Hematopoietic multipotent progenitor cell treated with erythropoietin and hydrocortisone succinate and interleukin-3 and kit ligand, for 8 days (in vitro differentiated cells): ENCODE measurements at places on chromosomes 7 and 10.

GRCh38 chr7:5429253-5429856 lies 5.7 kb upstream of the TNRC18 start:
- peak; percentile 51 for DNase-seq

DNA sequence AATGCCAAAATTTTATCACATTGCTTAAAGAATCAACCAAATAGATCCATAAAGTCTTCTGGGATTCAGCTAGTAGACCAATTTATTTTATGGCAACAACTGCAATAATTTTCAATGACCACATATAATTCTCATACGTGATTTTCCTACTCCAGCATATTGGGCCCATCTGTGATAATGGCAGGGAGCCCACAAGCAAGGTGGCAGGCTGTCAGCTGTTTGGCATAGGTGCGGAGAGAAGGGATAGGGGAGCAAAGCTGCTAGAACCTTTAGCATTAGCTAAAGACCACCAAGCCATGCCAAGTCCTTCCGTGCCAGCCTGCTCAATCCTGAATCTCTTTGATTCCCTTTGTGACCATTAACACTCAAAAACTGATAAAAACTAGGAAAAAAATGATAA lies 721.2 kb downstream of the XPNPEP1 start:
- no peak for DNase-seq

DNA sequence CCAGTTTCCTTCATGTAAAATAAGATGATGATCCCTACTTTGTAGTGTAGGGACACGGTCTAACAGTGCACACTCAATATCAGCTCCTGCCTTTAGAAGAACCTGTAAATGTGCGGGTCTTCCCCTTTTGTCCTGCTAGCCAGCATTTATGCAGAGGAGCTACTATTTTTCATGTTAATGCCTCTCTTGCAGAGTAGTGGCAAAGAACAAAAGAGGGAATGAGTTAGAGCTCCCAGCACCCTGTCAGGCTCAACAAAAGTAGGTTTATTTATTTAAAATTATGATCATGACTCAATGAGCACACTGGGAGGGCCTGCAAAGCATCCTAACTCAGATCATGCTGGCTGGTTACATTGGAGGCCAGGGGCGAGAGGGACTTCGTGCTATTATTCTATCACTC lies 414.5 kb upstream of the COBL start:
- no peak for DNase-seq

DNA sequence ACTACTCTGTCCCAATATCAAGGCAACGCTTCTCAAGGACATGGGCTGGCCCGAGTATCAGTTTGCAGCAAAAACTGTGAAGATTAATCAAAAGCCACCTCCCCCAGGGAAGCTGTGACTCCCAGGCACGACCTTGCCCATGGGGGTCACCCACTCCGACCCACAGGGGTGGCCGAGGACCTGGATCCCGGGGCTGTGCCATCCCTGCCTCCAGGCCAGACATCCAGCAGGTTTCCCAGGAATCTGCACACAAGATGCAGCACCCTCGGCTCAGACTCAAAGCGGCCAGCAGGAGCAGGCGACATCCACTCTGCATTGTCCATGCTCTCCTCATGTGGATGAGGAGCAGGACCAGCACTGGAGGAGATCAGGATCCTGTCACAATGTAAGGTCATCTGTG lies 39.8 kb downstream of the PTPRN2 start:
- no peak for DNase-seq

DNA sequence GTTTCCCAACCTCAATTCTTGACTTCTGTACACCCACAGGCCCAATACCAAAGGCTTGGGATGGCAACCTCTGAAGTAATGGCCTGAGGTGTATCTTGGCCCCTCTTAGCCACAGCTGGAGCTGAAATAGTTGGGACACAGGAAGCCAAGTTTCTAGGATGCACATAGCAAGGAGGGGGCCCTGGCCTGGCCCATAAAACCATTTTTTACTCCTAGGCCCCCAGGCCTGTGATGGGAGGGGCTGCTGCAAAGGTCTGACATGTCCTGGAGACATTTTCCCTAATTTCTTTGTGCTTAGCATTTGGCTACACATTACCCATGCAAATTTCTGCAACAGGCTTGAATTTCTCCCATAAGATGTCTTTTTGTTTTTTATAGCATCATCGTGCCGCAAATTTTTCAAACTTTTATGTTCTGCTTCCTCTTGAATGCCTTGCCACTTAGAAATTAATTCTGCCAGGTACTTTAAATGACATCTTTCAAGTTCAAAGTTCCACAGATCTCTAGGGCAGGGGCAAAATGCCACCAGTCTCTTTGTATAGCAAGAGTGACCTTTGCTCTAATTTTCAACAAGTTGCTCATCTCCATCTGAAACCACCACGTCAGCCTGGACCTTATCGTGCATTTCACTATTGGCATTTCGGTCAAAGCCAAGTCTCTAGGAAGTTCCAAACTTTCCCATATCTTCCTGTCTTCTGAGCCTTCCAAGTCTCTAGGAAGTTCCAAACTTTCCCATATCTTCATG lies 490.8 kb downstream of the IPMK start:
- DNase-seq: no peak

- DNase-seq: no peak
These were observed 27.0 kb upstream of the FAM170B start for GRCh38 chr10:49160814-49161213.

- DNase-seq: no peak
These were observed 273.9 kb downstream of the TSPAN12 start for GRCh38 chr7:120583899-120584586.

- no peak for DNase-seq
These were observed 29.7 kb downstream of the PARP12 start for GRCh38 chr7:140033036-140033435.

- DNase-seq: no peak
These were observed 3.2 kb upstream of the VSTM4 start for GRCh38 chr10:49118430-49119074.

DNA sequence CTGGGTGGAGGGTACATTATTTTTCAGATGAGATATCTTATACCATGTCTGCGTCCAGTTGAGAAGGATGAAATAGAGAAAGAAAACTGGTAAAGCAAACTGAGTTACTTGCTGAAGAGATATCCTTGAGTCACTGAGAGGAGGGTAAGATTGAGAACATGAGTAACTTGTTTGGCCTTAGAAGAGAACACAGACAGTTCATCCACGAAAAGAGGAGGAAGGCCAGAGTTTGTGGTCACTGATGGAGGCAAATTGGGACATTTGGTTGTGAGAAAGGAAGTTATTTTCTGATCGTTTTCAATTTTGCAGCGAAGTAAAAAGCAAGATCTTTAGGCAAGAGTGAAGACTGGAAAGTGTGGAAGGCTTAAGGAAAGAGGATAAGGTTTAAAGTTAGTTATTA lies 15.6 kb downstream of the MBL2 start:
- no peak for DNase-seq

DNA sequence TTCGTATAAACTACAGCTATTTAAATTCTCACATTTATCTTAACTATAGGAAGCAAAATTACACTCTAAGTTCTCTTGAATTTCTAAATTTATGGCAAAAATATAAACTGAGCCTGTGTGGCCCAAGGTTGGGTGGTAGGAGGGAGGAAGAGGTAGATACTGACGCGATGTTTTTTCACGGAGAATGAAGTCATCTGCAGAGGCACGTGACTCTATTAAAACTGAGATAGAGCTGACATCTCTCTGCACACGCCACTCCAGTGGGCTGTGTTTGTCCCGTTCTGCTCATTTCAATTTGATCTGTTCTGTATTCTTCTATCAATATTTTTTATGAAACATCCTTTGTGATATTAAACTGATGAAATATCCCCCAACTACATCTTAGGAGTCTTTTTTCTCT lies 286.8 kb downstream of the DNAJB6 start:
- DNase-seq: no peak

DNA sequence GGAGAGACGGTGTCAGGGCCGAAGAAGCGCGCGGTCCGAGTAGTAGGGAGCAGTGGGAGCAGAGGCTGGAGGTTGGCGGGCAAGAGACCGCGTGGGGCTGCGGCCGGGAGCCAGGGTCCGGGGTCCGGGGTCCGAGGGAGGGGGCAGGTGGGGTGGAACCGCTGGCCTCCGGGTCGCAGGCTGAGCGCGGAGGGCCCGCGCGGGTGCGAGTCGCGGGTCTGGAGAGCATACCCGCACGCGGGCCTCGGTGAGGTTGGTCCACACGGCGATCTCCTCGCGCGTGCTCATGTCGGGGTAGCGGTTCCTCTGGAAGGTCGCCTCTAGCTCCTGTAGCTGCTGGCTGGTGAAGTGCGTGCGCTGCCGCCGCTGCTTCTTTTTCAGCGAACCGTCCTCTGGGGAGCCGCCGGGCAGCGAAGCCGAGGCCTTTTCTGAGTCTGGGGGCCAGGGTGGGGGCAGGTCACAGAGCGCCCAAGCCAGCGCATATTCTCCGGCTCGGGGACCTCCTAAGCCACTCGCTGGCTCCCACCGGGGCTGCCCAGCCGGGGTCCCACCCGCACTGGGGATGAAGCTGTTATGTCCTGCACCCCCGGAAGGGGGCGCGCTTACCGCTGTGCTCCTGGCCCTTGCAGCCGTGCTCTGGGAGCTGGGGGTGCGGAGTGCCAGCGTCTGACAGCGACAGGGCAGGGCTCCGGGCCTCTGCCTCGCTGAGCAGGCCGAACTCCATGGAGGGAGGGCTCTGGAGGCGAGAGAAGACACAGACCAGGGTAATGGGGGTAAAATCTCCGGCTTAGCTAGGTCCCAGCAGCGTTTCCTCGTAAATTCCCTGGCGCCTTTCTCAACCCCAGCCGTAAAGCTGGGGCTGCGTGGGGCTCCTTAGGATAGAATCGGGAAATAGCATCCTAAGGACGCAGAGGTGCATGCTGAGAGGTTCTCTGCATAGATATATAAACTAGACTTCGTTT lies 5.5 kb downstream of the ELOVL3 start:
- peak; percentile 71 for DNase-seq

- no peak for DNase-seq
These were observed 31.5 kb upstream of the SLC13A1 start for GRCh38 chr7:123231021-123232000.

- no peak for DNase-seq
These were observed 92.1 kb upstream of the FGFR2 start for GRCh38 chr10:121690152-121690848.

GRCh38 chr7:55161154-55161687 lies 142.4 kb downstream of the EGFR start:
- DNase-seq: no peak

DNA sequence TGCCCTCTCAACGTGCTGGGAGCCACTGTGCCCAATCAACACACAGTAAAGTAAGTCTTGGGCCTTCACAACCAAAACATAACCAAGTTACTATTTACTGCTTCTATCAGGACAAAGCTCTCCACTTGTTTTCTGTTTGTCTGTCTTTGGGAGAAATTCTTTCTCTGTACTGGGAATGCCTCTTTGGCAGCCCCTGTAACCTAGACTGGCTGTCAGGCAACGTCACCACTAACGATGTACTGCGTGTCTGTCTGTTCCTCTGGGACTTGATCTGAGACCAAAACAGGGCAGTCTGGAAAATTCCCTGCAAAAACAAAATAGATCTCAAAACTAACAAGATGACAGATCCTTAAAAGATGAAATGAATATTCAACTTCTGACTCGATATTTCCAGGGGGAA lies 113.0 kb downstream of the SMURF1 start:
- DNase-seq: no peak

DNA sequence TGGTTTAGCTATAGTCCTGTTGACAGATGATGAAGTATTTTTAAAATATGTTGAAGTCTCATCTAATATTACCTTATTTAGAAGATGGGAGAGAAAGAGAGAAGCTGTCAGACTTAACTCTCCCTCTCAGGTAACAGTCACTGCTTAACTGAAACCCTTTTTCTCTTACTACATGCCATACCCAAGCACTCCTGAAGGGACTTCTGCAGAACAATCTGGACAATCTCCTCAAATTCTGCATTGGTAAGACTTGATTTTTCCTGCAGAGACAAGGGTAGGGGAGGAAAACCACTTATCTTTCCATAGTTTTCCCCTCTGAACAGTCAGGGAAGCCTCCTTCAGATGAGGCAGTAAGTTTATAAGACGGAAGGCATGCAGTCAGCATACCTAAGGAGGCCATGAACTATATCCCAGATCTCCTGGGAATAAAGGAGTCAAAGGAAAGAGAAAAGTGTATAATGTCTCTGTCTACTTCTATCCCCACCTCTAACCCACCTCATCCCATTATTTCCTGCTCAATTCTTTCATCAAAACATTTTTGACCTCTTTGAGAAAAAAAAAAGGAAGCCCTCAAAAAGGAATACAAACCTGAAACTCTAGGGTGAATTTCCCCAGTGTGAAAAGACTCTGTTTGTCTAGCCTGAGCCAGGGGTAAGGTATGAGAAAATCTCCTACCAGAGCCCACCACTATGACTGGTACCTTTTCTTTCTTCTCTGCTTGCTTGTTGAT lies 9.4 kb downstream of the ZCWPW1 start:
- DNase-seq: no peak

DNA sequence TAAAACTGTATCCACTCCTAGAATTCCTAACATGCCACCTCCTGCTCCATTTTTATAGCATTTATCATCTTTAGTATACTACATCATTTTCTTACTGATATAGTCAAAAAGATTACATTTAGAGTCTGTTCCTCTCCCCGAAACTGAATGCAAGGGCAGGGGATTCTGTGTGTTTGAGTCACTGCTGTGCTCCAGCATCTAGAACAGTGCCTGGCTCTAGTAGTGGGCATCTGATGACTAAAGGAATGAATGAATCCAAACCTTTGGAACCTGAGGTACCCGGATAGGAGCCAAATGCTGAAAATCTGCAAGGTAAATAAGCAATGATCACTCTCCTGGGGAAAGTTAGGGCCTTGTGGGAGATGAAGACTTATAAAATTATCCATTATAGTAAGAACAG lies 18.9 kb downstream of the GOT1 start:
- DNase-seq: no peak

DNA sequence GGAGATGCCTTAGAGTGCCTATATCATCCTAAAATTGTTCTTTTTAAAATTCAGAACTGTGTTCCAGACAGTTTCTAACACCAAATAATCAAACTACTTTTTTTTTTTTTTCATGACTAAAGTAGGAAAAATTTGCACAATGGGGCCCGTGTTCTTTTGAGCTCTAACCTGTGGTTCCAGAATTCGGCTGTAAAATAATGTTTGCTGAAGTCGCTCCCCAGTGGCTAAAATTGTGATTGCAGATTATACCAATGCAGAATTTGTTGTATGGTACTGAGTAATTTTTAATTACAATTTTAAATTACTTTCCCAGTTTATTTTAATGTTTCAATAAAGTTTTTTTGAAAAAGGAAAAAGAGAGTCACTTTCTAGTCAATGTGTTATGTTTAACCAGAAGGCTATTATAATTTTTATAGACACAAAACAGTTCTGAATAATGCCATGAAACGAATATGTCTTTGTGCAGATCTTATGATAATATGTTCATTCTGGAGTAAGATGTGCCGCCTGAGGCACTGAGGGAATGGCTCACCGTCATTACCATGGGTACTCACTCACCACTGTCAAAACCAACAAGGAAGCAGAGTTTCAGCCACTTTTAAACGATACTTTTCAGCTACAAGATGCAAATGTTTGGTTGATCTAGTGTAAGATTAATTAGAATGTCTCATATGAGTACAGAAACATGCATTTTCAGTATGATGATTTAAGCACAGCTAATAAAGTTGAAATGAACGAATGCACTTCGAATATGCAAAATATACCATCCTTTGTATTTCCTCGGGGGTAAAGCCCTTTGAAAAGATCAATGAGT lies 173.6 kb downstream of the PRKCQ start:
- DNase-seq: peak; percentile 28
